ENCODE measurements at places on chromosomes 11 and 22.

DNA sequence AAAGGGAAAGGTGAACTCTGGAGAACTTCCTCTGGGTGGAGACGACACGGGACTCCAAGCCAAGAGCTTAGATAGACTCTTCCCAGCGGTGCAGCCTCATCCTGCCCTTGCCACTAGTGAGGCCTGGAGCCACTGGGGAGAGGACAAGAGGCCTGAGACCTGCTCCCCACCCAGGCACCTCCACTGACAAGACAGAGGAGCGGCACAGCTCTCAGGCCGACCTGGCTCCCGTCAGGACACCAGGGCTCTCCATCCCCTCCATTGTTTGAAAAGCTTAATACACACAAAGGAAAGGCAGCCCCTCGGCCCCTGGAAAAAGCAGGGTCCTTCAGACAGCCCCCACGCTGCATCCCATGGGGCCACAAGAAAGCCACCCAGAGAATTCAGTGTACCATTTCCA lies 29.6 kb downstream of the POLDIP3 start:
- DNase-seq, result no peak

DNA sequence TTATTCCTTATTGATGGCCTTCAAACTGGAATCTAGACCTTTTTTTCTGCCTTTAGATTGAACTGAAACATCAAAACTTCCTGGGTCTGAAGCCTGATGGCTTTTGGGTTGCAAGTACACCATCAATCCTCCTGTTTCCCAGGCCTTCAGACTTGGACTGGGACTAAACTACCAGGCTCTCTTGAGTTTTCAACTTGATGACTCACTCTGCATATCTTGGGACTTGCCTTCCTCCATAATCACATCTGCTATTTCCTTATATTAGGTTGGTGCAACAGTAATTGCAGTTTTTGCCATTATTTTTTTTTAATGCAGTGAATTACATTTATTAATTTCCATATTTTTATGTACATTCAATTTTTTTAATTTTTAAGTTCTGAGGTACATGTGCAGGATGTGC lies 7.0 kb downstream of the OR51B5 start:
- no peak for DNase-seq

DNA sequence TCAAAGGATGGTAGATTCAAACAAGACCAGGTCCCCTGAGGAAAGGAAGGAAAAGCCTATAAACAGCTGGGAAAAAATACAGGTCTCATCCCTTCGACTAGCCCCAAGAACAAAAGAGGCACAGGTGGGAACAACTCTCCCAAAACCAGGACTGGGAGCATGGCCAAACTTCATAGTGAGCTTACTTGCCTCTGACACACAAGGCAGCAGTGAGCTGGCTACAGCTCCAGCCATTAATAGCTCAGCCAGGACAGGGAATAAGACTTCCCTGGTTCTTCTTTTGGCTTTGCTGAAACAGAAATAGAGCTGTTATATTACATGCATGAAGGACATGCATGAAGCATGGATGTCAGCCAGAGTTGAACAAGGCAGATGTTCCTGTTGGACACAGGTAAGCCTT lies at the start of gene OR10A2:
Gene OR10A2, plus strand, starts transcription at position 97 of the 400 bp plus-strand sequence. CDS start 6,698 bp downstream, outside the sequence.
- no peak for DNase-seq

DNA sequence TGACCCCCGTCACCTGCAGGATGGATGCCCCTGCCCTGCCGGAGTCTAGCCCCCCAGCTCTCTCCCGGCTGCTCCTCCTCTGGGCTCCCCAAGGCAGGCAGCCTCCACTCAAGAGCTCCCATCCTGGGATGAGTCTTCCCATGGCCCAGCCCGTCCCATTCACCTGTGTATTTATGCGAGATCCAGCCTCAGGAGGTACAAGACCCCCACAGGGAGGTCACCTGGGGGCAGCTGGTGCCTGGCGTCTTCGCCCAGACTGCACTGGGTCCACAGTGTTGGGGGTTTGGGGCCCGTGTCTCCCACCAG lies 43.0 kb upstream of the ZC3H12C start:
- DNase-seq, result no peak

DNA sequence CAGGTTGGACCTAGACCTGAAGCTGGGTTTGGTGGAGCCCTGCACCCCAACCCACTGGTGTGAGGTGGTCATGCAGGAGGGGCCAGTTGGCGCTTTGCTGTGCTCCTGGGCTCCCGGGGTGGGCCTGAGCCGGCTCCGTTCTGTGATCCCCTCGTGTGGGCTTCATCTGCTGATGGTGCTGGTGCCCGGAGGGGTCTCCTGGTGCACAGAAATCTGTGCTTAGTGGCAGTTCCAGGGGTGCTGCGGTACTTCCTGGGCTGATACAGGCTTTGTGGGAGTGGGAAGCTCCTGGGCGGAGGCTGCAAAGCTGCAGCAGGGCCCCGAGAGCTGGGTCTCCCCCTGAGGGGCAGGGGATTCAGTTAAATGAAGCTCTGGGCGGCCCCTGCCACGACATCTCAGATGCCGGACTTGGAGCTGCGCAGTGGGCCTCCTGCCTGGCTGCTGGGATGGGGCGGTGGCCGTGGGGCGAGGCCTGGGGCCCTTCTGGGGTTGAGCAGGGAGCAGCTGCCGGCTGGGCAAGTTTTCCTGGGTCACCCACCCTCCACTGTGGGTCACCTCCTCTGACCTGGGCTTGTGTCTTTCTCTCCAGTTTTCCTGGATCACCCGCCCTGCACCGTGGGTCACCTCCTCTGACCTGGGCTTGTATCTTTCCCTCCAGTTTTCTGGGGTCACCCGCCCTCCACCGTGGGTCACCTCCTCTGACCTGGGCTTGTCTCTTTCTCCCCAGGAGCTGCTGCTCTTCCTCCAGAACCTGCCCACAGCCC lies 410.5 kb downstream of the TBC1D22A start:
- no peak for DNase-seq

Data from fibroblast of skin of scalp (primary cell).